ENCODE measurements at places on chromosomes 6 and 20. TPM values are rescaled to one million over a fixed set of nuclear protein-coding genes. Genes with fewer than 3 reads are reported as not detected.

DNA sequence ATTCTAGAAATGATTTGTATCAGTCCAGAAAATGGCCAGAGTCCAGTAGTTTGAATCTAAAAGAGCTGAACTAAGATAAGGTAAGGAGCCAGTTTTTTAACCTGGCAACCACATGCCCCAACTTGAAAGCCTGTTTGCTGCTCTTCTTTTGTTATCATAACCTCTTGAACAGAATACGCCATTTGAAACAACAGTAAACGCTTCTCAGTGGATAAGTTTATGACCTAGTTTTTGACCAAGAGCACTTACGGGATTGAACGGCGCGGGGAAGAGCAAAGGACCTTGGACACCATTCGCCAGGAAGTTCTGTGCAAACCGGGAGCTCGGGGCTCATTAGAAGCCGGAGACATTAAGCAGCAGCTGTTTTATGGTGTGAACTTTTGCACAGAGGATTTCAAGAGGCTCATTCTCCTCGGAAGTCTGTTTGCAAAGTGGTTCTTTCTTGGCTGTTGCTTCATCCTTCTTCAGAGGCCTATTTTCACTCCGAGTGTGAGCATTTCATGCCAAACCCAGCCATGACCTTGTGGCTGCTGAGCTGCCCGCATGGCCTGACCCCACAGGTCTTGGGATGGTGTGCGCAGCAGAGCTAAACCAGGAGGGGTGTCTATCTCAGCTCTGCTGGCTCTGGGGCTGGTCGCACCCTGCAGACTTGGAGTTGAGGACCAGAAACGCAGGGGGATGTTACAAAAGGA, 215.1 kb downstream of the SOX4 start:
- no peak for DNase-seq

- DNase-seq, result no peak
These were observed 68.6 kb downstream of the TENT5A start for GRCh38 chr6:81683912-81684311.

GRCh38 chr20:64114356-64114971, 7.1 kb upstream of the NPBWR2 start:
- no peak for DNase-seq

GRCh38 chr6:99002831-99003230, 55.1 kb upstream of the FBXL4 start:
- DNase-seq, result no peak

- DNase-seq, result no peak
These were observed 101.1 kb downstream of the SIM1 start for GRCh38 chr6:100363651-100364050.

GRCh38 chr6:169096388-169096787, 157.3 kb downstream of the THBS2 start:
- DNase-seq, result no peak

GRCh38 chr6:12138381-12138780, 126.3 kb downstream of the HIVEP1 start:
- DNase-seq, result no peak

GRCh38 chr6:79520534-79520933, 16.7 kb downstream of the LCA5 start:
- no peak for DNase-seq

- DNase-seq, result no peak
These were observed 82.9 kb upstream of the TSHZ2 start for GRCh38 chr20:52889225-52889624.

DNA sequence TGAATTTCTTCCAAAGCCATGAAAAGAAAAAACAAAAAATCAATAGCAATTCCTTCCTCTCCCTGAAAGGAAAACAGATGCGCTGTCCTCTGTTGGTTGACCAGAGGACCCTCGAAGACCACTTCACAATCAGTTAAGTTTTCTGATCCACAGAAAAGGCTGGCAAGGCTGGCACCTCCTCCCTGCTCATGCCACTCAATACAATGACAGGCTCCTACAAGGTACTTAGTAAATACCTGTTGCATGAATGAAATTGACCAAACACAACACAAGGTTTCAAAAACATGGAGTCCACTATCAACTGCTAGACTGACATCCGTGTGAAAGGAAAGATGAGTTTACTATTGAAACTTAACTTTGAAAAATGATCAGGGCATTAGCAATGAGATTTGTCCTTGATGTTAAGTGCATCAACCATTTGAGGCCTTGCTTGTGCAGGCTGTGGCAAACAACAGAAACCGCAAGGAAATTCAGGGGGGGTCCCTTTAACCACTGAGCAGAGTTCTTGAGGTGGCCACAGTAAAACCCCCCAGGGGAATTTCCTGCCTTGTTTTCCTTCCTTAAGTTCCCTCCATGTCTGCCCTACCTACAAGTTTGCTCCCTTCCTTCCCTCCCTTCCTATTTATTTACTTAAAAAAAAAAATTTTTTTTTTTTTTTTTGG, 27.9 kb upstream of the RTF2 start:
- DNase-seq, result peak; percentile 45

DNA sequence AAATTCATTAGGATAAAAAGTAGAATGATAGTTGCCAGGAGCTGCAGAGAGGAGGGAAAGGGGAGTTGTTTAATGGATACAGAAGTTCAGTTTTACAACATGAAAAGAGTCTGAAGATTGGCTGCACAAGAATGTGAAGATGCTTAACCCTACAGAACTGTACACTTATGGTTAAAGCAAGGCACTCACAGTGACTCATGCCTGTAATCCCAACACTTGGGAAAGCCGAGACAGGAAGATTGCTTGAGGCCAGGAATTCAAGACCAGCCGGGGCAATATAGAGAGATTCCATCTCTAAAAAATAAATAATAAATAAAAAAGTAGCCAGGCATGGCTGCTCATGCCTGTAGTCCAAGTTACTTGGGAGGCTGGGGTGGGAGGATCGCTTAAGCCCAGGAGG, 174.0 kb downstream of the TASP1 start:
- no peak for DNase-seq

- DNase-seq, result no peak
These were observed 54.6 kb upstream of the ECHDC1 start for GRCh38 chr6:127397729-127398630.

GRCh38 chr6:126716032-126716431, 376.1 kb downstream of the CENPW start:
- no peak for DNase-seq

- DNase-seq, result no peak
These were observed 7.9 kb downstream of the COL9A3 start for GRCh38 chr20:62824476-62825332.

DNA sequence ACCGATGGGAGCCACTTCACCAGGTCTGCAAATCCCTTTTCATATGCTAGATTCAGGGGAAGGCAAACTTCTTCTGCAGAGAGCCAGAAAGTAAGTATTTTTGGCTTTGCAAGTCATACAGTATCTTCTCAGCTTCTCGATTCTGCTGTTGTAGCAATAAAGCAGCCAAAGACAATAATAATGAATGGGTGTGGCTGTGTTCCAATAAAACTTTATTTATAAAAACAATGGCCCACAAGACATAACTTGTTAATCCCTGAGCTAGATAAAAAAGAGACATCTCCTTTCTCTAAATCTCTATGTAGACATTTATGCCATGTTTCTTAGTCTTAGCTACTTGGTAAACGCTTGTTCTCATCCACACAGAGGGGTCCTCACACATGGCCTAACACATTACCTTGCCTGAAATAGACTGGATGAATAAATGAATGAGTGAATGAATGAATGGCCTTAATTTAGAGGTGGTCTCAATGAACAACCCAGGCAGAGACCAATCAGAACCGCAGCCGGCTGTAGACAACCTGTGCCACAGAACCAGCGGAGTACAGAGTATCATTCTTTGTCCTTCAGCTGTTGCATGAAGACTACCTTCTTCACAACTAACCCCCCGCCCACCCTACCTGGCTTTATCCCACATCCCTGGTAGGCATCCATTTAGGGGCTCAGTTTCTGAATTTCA, 13.5 kb upstream of the PREX1 start:
- no peak for DNase-seq

- DNase-seq, result no peak
These were observed 10.1 kb downstream of the IL17F start for GRCh38 chr6:52233975-52234823.

DNA sequence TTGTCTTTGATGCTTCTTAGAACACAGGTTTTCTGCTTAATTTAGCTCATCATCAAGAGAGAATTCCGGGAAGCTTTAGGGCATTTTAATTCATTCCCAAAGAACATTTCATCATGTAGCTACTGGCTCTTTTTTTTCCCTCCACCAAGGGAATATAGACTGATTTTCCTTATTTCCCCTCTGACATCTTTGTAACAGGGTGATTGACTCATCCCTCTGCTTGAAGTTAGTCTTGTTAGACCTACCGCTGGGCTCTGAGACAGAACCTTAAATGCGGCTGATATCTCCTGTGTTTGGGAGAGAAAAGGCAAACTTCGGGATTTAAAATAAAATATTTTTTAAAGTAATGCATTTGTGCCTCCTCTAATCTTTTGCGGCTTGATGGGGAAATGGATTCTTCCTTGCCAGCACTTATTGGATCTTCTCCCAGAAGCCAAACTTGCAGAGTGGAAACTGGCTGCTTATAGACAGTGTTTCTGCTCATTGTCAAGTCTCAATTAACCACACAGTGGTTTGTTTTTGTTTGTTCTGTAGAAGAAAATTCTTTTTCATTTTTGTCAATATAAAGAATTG, 272.7 kb upstream of the PLCB4 start:
- DNase-seq, result no peak

- DNase-seq, result no peak
These were observed 93.3 kb downstream of the YTHDF1 start for GRCh38 chr20:63122626-63123025.

- DNase-seq, result no peak
These were observed 242.0 kb downstream of the ESR1 start for GRCh38 chr6:152049502-152049901.

- peak; percentile 47 for DNase-seq
These were observed 105.0 kb downstream of the OLIG3 start for GRCh38 chr6:137389150-137389704.

DNA sequence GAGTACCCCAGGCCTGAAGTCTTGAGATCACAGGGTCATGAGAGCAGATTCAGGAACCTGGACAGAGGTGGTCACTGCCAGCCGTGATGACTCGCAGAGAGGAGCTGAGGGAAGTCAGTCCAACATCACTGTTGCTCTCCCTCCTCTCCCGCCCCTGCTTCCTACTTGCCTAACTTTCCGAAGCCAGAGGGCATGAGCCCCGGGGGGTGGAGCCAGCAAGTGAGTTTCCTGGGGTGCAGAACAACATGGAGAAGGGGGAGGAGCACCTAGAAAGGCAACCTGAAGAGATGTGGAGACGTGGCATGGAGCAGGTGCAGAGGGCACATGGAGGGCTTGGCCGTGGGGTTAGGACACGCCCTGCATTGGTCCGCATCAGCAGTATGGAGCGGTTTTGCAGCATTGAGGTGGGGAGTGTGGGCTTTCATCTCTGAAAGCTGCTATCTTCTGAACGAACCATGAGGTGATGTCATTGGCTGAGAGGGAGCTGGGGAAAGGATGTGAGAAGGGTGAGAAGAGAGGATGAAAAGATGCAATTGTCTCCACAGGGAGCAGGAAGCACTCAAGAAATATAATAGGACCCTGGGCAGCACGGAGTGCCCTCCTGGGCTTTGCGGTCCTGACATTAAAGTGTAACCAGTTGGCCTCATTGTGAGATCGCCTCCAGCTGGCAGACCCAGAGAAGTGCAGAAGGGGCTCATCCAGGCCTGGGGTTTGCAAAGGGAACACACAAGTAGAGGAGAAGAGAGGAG, 25.0 kb downstream of the GDAP1L1 start:
- DNase-seq, result no peak

GRCh38 chr6:159983641-159984080, 14.8 kb downstream of the IGF2R start:
- no peak for DNase-seq

- DNase-seq, result no peak
These were observed 31.0 kb upstream of the FBXO30 start for GRCh38 chr6:145845557-145845956.

DNA sequence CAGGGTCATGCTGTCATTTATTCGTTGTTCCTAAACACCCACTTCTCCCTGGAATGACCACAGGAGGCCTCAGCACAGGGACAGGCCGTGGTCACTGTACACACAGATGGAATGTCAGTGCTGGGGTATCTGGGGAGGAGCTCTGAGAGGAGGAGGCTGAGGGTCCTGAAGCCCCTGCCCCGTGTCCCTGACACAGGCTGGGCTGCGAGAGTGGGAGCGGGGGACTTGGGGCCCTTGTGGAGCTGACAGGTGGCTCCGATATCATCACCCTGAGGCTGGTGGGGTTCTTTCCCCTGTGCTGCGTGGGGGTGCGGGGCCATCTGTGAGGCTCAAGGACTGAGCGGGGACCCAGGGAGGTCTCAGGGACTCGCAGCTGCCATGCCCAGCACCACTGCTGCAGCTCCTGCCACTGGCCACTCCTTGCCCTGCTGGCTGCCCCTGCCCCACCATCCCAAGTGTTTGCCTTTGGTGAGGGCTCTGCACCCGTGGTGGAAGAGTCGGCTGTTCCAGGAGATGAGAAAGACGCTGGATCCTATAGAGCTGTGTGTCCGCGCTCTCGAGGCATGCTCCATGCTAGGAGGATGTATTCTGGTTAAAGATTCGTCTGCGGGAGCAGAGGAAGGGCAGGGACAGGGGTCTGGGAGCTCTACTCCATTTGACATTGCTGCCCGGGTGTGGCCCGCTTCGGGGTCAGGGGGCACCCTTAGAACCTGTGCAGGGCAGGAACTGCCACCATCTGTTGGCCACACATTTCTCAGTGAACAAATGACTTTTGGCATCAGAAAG, 18.9 kb downstream of the NPEPL1 start:
- DNase-seq, result no peak

DNA sequence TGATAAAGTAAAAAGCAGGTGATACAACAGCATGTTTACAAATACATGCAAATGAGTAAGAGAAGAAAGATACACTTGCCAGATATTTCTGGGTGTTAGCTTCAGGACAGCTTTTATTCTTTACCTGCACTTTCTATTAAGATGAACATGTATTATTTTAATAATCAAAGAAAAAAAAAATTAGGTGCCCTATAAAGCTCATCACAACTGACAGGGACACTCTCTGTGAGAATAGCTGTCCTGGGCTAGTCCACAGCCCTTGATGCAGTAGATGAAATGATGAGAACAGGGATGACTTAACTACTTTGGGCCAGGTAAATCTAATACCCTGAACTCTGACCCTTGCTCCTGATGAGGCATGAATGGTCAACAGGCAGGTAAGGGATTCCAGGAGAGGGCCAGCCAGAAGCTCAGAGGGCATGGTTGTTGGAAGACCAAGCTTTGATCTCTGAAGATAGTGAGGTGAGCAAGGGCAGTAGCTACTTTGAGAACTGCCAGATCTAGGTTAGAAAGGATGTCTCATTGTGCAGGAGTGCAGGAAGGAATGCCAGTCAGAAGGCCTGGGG, 15.6 kb downstream of the NSFL1C start:
- DNase-seq, result no peak

- no peak for DNase-seq
These were observed 271.7 kb upstream of the CHD6 start for GRCh38 chr20:41889844-41890224.

ZSCAN12 gene
- 3.0 TPM for polyA plus RNA-seq

C6orf141 gene
- polyA plus RNA-seq, result not detected

PPP1R3G gene
- 0.11 TPM for polyA plus RNA-seq

GNMT gene
- polyA plus RNA-seq, result 0.26 TPM

LINC00237 gene
- 0.70 TPM for polyA plus RNA-seq

GSTA2 gene
- not detected for polyA plus RNA-seq

BNIP5 gene
- not detected for polyA plus RNA-seq

SAMD5 gene
- polyA plus RNA-seq, result not detected

BEND3 gene
- 0.68 TPM for polyA plus RNA-seq

GABRR1 gene
- not detected for polyA plus RNA-seq

EBF4 gene
- polyA plus RNA-seq, result not detected

MROH8 gene
- 2.5 TPM for polyA plus RNA-seq

CCN5 gene
- polyA plus RNA-seq, result not detected

PSMB9 gene
- 677 TPM for polyA plus RNA-seq

Data from naive B cell (primary cell).